ENCODE measurements at places on chromosomes 16 and 17.
A peak's percentile ranks its signal among the peaks of the same experiment; 100 is the strongest.

DNA sequence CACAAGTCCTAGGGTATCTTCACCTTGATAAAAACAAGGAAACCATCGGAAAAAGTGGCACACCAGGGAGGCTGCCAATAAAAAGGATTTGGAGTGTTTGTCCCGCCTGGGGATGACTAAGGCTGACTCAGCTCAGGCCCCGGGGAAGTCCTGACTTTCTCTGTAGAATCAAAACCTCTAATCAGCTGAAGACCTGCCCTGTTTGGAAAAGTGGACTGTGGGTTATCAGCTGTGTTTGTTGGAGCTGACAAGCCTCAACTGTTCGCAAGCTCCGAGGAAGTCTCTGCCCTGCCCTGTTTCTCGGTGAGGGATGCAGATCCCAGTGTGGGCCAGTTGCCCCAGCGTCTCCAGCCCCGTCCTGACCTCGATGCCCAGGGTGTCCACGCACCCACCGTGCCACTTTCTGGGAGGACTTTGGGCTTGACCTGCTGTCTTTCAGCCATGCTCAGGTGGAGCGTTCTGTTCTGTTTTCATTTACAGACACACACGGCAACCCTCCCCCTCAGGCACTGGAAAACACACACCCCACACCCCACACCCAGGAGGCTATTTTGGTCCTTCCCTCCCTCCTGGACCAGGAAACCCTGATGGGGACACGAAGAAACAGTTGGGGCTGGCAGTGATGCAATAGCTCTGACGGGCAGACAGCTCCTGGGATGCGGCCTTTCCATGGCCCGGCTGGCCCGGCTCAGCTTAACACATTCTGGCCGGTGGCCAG is 27.6 kb upstream of the PITPNA start:
- DNase-seq = no peak

- DNase-seq = peak; percentile 51
Observed at GRCh38 chr17:36188891-36189306, 7.7 kb downstream of the CCL3L1 start.

GRCh38 chr17:73003487-73003886 is 89.0 kb downstream of the SLC39A11 start:
- no peak for DNase-seq

- DNase-seq = no peak
Observed at GRCh38 chr16:10371592-10371991, 14.3 kb upstream of the ATF7IP2 start.

DNA sequence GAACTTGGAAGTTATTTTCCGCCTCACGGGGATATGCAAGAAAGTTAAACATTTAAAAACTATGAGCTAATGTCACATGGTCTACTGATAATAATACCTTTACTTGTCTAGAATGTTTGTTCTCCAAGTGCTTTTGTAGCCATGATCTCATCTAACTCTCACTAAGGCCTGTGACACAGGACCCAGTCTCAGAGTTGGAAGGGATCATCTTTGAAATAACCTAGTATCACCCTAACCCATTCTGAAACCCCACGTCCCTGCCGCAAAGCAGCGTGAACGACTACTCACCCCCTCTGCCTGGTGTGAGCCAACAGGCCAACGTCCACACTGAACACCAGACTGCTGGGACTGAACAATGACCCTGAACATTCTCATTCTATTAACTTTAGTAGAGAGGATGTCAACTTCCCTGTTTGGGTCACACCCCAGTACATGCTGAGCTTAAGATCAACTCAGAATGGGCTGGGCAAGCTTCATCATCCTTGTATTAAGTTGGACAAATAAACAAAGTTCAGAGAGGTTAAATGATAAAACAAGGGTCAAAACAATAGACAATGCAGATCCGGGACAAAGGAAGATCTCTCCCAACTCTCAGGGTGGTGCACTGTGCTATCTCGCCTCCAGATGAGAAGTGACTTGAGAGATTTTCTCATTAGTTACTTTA is 54.8 kb upstream of the BCAR1 start:
- no peak for DNase-seq

DNA sequence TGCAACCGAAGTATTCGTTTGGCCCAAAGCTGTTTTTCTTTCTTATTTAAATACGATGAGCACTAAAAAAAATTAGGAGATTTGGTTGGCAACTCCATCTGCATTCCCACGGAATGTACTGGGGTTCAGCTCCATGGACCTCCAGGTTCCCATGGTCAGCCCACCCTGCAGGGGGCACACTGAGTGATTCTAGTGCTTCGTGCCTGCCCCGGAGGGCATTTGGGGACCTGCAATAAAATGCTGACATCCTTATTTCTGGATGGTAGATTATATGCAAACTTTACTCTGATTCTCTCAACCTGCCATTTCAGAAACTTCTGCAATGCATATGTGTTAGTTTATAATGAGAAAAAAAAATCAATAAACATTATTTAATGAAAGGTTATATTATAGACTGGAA is 339.4 kb downstream of the XYLT1 start:
- DNase-seq = no peak

DNA sequence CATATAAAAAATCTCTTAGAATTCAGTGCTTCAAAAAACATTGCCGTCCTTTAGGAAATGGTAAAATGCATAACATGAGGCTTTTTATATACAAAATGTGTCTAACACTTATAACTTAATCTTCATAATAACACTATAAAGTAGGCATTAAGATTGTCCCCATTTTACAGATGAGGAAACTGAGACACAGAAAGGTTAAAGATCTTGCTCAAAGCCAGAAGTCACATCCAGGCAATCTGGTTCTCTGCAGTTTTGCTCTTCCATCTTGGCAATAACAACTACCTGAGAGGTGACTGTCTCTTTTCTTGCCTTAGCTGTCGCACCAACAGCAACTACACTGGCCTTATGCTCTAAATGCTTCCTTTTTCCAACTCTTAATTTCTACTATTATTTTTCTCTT is 24.5 kb downstream of the AP1G1 start:
- no peak for DNase-seq

DNA sequence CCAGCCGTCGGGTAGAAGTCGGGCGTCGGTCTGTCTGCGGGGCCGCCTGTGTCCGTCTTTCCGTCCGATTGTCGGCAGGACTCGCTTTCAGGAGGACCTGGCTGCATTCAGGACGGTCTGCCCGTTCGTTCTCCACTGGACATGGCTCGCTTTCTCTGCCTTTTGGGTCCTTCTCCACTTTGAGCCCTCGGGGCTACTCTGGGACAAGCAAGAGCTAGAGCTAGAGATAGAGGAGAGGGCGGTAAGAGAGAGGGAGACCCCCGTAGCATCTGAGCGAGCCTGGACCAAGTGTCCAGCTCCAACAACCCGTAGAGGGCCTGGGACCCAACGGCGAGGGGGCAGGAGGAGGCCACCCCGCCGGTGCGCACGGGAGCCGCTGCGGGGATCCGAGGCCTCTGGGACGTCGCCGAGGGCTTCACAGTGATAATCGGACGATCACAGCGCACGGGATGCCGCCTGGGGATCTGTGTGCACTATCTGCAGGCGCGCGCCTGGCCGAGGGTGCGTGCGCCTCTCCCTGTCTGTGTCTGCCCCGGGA is 4.5 kb downstream of the TBX4 start:
- no peak for DNase-seq

DNA sequence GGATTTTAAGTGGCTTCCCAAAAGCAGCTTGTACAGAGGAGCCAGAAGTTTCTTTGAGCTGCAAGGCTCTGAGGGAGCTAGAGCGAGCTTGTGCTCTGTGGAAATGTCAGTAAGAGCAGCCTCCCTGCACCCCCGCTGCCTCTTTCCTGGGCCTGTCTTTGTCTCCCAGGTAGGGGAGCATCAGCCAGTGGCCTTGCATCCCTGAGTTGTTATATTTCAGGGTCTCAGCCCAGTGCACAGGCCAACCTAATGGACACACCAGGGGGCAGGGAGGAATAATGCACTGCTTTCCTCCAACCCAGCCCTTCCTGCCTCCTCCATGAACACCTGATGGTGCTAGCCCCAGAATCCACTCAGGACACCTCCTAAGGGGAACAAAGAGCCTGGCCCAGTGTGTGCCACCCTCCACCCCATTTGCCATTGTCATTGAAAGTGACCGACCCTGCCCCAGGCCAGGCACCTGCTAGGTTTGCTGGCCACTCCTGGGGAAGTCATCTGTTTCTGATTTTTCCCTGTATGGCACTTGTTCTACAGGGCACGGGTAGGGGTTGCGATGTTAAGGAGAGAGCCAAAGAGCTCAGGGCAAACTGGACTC is 6.3 kb downstream of the TPPP3 start:
- DNase-seq = no peak

GRCh38 chr17:33288954-33289353 is 4.1 kb downstream of the ASIC2 start:
- no peak for DNase-seq

DNA sequence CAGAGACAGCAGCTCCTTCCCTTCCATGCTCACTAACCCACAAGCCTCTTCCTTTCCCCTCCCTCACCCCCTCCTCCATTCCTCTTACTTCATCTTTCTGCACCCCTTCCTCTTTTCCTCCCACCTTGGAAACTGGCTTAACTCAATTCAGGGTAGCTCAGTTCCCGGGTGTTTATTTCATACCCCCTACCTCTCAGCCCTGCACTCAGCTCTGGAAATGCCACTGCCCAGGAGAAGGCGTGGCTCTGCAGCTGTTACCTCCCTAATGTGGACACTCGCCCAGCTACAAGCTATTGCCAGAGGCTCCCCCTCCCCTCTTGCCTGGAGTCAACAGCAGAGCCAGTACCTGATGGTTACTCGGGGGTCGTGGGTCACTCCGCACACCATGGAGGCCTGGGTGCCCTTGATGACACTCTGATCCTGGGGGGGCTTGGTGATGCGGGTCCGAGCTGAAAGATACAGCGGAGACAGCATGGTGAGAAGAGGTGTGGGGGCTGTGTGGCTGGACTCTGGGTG is 118.4 kb upstream of the CDC42EP4 start:
- no peak for DNase-seq

DNA sequence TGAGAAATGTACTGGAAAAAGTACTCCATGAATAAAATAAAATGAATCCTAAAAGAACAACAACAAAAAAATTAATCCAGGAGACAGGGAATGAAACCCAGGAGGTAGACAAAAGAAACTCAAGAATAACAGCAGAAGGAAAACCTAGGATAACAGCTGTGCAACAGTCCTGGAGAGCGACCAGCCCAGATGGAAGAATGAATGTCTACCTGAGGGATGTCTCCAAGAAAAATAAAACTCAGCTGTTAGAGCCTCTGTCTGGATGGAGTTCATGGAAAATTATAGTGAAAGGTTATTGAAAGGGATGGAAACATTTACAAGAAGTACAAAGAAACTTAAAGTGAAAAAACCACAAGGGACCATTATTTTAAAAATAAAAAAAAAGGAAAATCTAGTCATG is 135.8 kb upstream of the CA10 start:
- no peak for DNase-seq

- DNase-seq = no peak
Observed at GRCh38 chr16:85181739-85182129, 69.5 kb upstream of the CIBAR2 start.

GRCh38 chr17:55420067-55420775 is 1.4 kb downstream of the MMD start:
- DNase-seq = peak; percentile 59

DNA sequence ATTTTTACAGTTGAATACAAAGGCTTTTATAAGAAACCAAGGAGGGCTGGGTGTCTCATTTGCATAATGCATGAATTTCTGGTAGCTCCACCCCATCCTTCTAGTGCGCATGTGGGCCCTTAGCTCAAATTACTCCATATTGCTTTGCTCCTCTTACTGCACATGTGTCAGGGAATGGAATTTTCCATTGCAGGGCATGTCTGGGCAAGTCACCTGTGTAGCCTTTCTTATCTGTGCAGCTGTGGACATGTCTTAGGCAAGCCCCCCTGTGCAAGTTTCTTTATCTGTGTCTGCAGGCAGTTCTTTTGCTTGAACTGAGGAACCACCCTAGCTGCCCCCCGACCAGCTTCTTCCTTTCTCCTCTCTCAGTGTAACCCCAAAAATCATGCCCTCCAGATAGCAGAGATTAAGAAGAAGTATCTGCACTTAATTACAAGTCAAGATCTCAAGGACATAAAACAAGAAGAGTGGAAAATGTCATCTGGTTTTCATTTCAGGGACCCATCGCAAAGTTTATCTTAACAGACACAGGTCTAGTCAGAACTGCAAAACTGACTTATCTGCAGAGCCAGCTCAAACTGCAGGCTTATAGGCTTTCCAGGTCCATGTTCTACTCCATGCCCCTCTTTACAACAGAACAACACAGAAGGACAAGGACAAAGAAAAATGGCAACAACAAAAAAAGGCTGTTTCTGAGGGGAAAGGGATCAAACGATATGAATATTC is 137.9 kb upstream of the HS3ST4 start:
- no peak for DNase-seq

DNA sequence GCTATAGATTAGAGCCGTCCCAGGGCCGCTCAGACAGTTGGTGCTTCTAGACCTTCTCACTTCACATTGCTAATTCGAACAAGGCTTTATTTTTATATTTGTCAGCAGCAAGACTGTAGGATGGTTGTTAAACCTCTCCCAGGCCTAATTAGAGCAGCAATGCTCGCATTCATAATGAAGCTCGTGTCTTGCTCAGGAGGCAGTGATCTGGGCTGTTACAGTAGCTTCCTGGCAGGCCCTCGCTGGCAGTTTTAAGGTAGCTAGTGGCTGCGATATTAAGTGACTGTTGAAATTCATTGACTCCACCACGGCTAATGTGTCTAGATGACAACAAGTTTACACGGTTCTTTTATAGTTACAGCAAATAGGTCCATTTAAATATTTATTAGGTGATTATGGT is 23.2 kb upstream of the ANKFN1 start:
- no peak for DNase-seq

- no peak for DNase-seq
Observed at GRCh38 chr16:56691885-56692284, 9.6 kb downstream of the MT1X start.

DNA sequence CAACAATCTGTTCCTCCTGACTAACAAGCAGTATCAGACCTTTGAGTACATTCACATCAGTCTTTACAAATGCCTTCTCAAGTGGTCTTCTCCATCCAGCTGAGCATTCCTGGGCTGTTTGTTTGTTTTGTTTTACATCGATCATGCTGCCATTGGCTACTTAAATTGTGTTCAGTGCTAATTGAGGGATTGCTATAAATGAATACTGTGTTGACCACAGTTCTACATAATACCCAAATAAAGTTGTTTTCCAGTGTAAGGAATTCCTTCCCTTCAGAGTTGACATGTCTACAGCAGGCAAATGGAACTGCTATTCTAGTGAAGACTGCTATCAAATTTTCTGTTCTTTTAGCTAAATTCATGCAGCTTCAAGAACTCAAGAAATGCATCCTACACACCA is 3.2 kb downstream of the CDH8 start:
- DNase-seq = no peak

- DNase-seq = no peak
Observed at GRCh38 chr16:67145746-67146145, 5.1 kb downstream of the B3GNT9 start.

- DNase-seq = no peak
Observed at GRCh38 chr17:8481089-8481488, 45.4 kb downstream of the NDEL1 start.

GRCh38 chr17:58730937-58731336 is 24.7 kb upstream of the PPM1E start:
- DNase-seq = no peak

- no peak for DNase-seq
Observed at GRCh38 chr17:31726980-31727427, 132.0 kb downstream of the COPRS start.

GRCh38 chr16:1498899-1499676 is 5.9 kb downstream of the TELO2 start:
- no peak for DNase-seq
